ENCODE measurements at places on chromosomes 3 and 15.

DNA sequence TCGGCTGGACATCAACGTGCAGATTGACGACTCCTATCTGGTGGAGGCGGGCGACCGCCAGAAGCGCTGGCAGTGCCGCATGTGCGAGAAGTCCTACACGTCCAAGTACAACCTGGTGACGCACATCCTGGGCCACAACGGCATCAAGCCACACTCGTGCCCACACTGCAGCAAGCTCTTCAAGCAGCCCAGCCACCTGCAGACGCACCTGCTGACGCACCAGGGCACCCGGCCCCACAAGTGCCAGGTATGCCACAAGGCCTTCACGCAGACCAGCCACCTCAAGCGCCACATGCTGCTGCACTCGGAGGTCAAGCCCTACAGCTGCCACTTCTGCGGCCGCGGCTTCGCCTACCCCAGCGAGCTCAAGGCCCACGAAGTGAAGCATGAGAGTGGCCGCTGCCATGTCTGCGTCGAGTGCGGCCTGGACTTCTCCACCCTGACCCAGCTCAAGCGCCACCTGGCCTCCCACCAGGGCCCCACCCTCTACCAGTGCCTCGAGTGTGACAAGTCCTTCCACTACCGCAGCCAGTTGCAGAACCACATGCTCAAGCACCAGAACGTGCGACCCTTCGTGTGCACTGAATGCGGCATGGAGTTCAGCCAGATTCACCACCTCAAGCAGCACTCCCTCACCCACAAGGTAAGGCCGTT lies 34.2 kb downstream of the IDH2 start:
- DNase-seq, result no peak

- no peak for DNase-seq
These were observed 14.7 kb downstream of the CHD2 start for GRCh38 chr15:92914768-92915221.

DNA sequence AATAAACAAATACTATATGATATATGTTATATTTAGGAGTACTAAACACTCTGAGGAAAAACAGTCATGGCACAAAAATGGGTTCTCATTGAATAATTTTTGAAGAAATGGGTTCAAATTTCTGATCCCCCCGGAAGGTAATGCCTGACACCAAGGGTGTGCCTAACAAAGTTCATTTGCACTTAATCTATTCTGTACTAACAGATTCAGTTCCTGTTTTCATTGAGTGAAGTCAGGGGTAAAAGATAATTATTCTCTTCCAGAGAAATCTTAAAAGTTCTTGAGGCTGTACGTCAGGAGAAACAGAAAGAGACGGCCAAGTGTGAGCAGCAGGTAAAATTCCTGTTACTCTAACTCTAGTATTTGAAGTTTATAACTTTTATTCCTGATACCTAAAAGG lies 34.5 kb upstream of the TMEM42 start:
- DNase-seq, result no peak

DNA sequence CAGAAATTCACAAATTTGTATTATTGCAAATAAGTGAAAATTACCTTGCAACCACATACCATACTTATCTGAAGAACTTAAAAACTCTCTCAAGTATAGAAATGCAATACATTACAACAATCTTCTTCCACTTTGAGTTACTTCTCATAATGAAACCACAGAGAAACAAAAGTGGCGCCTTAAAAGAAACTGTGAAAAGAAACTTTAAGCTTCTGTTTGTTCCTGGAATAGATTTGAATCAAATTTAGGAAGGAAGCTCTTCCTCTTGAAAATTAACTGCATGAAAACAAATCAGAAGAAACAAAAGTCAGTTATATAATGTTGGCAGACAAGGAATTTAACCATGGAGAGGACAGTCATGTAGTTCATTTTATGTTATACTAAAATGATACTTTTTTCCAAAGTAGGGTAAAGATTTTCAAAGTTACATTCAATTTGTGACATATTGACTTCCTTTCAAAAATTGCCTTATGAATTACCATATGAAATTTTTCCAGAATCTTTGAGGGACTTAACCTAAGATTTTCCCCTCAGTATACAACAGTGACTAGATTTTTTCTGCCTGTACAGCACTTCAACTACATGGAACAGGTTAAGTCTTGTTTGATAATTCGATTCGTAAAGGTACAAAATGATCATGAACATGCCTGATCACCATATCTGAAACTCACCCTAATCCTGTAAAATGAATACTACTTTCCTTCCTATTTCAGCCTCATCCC lies 57.6 kb upstream of the TNFSF10 start:
- DNase-seq, result no peak

DNA sequence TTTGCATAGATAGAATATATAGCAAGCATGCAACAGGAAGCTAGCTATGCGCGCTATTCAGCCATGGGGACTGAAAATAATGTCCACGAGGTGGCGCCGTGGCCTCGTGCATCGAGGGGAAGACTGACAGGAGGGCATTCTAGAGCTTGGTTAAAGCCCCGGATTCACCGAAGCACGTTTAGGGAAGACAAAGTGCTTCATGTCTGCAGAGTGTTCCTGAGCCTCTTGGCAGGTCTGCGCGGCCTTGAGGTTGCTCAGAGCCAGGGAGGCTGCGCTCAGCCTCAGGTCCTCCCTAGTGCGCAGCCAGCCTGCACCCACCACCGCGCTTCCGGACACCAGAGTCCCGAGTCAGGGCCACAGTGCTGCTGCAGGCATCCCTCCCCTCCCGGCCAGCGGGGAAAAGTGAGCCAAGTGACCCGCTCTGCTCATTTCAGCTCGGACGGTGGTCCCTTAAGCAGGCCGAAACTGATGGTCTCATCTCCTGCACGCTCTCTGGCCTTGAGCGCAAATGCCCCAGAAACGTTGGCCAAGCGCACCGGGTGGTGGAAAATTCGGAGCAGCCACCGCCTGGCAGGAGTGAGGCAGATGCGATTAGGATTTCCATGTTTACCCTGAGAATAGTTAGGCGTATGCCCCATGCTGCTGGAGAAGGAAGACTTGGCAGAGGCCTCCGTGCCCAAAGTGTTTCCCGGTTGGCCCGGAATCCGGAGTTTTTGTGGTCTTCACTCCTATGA lies 24.8 kb downstream of the GABRA5 start:
- DNase-seq, result peak; percentile 8

DNA sequence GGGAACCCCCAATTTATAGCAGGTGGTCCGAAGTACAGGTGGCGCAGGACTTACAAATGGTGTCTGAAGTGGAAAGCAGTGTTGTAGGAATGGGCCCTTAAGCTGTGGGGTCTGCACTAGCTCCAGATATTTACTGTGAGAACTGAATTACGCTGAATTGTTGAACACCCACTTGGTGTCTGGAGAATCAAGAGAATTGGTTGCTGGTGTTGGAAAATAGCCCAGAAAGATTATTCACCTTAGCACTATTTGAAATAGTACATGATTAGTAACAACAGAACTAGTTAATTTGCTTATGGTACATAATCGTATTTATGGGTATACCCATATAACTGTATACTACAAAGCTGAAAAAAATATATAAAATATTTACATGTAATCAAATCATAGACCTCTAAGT lies 64.8 kb downstream of the ADAM10 start:
- DNase-seq, result no peak

GRCh38 chr3:126100269-126100633 lies 16.3 kb upstream of the SLC41A3 start:
- no peak for DNase-seq
